ENCODE measurements at places on chromosomes 3 and 15.

GRCh38 chr3:46097691-46098241 is 70.5 kb upstream of the XCR1 start:
- no peak for DNase-seq

GRCh38 chr3:111472556-111472955 is 69.4 kb upstream of the CD96 start:
- DNase-seq = no peak

- DNase-seq = no peak
Observed at GRCh38 chr3:175404621-175405020, 545.5 kb downstream of the NAALADL2 start.

DNA sequence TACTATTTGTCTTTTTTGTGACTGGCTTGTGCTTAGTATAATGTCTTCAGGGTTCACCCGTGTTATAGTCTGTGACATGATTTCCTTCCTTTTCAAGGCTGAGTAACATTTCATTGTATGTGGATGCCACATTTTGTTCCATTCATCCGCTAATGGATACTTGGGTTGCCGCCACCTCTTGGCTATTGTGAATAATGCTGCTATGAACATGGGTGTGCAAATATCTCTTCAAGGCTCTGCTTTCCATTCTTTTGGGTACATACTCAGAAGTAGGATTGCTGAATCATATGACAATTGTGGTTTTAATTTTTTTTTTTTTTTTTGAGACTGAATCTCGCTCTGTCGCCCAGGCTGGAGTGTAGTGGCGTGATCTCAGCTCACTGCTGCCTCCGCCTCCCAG is 15.4 kb downstream of the CRTC3 start:
- DNase-seq = no peak

DNA sequence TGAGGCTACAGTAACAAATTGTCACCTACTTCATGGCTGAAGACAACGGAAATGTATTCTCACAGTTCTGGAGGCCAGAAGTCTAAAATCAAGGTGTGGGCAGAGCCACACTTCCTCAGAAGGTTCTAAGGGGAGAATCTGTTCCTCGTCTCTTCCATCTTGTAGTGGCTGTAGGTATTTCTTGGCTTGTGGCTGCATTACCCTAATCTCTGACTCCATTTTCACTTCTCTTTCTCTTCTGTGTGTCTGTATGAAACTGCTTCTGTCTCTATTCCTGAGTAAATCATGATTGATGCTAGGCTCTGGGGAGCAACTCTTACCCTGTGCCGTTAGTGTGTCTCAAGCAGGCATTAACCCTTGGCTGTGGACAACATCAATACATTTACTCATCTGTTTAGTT is 164.7 kb downstream of the SQOR start:
- DNase-seq = no peak

DNA sequence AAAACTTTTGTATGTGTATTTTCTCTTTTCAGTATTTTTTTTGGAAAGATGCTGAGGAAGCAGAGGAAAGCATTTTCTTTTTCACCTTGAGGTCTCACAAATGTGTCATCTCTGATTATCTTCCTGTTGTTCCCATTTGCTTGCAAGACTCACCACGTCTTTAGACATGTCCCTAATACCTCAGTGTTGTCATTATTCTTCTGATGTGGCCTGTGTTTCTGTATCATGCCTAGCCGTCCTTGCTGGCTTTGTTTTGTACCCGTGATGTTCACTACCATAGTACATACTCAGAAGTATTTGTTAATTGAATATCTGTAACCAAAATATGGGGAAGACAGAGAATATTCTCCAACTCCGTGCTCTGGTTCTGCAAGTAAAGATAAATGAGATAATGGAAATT is 5.0 kb upstream of the P2RY14 start:
- DNase-seq = no peak

GRCh38 chr3:135992072-135992471 is 26.5 kb downstream of the PPP2R3A start:
- DNase-seq = no peak

DNA sequence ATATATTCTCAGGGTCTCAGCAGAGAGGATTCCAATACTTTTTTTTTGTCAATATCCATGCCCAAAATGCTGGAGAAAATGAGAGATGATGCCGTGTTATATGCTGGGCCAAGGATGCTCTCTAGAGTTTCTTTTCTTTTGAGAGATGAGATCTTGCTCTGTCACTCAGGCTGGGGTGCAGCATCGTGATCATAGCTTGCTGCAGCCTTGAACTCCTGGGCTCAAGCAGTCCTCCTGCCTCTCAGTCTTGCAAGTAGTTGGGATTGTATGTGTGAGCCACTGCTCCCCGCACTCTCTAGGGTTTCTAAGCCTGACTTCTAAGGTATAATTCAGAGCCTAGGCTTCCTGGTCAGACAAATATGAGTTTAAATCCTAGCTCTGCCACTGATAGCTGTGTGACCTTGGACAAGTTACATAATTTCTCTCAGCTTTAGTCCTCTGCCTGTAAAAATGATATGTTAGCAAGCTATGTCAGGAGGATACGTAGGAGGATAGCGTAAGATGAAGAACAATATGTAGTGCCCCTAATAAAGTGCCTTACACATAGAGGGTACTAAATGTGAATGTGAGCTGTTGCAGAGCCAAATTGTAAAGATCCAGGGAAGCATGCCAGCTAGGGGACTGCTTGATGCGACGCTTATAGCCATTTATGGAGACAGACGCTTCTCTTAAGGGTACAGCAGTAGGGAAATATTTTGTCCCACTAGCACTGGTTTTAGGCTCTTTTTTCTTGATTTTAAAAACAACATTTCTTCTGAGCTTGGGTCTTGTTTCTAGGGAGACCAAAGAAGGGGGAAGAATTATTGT is 7.4 kb downstream of the STARD9 start:
- no peak for DNase-seq

GRCh38 chr15:71811036-71811736 is 832 bp downstream of the NR2E3 start:
- DNase-seq = no peak

DNA sequence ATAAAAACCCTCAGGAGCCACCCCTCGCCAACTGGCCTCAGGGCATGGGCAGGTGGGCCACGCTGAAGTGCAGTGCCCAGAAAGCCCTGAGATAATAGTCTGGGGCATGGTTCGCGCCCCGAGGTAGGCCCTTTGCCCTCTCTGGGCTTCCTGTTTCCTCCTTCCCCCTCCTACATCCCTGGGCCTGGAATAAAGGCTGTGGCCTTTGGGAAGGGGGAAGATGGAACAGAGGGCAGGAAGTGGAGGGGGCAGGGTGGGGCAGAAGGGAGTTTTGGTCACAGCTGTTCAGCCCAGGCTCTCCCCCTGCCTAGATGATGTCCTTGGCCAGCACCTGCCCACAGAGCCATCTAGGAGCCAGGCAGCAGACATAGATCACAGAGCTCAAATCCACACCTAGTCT is 11.3 kb downstream of the CSRNP1 start:
- no peak for DNase-seq

- no peak for DNase-seq
Observed at GRCh38 chr15:71055461-71055860, 59.8 kb upstream of the THSD4 start.

GRCh38 chr3:114318295-114318694 is 24.5 kb downstream of the TIGIT start:
- DNase-seq = no peak

GRCh38 chr15:83764201-83764838 is 110.4 kb downstream of the ADAMTSL3 start:
- no peak for DNase-seq

DNA sequence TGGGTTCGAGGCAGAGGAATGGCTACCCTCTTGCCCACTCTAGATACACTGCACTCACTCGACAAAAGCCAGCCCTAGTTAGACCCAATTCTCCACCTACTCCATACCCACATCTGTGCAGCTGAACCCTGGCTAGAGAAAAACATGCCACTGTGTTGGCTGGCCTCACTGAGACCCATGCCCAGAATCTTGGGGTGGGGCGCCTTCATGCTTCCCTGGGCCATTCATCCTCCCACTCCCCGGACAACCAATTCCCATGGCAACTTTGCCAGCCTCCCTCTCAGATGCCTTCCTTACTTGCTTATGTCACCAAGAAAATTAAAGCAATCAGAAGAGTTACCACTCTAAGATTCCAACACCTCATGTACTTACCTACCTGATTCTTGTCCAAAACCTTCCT is 9.2 kb upstream of the LIMD1 start:
- DNase-seq = no peak

GRCh38 chr15:70339571-70340493 is 242.1 kb upstream of the TLE3 start:
- DNase-seq = no peak

DNA sequence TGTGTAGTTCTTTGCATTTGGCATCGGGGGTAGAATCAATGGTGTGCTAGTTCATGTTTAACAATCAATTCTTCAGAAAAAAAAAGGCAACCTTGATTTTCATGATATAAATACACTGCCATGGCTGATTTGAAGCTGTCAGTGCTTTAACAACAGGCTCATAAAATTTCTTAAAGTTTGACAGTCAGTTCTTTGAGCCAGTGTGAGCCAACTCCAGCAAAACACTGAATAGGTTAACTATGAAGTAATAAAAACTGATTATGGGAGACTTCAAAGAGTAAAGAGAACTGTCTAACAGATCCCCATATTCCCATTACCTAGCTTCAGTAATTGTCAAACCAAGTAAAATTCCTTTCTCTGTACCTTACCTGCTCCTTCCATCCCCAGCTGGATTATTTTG is 241.7 kb upstream of the SUCLG2 start:
- DNase-seq = no peak

- no peak for DNase-seq
Observed at GRCh38 chr3:169659820-169660674, 3.5 kb downstream of the MECOM start.

GRCh38 chr3:131109156-131109555 is 82.5 kb downstream of the NEK11 start:
- no peak for DNase-seq

DNA sequence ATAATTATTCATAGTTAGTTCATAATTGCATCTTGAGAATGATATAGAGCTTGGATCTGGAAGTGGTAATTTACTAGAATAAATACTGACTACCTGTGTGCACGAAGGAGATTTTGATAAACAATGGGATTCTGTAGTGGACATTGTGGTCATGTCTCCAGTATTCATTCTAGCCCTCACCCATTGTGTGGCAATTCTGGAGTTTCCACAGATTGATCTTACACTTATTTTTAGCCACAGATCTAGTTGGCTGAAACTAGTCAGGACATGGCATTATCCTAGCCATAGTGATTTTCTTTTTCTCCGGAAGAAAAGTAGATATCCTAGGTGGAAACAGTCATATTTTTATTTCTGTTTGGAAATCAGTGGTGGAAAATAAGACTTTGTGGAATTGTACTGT is 833.1 kb downstream of the NAALADL2 start:
- DNase-seq = no peak

DNA sequence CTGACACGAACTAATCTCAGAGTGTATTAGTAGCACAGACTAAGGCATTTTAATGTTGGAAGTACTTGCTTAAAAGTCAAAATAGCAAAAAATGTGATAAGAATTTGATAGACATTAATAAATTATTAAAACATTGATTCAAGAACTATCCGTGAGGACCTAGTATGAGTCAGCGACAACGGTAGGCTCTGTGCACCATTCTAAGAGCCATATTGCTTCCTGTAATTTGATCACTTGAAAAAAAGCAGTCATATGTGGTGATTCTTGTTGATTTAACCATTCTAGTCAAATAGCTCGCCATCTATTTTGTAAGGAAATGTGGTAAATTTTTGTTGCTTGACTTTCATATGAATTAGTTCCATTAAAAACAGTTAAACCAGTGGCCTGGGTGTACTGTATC is 534.9 kb upstream of the ARRDC4 start:
- DNase-seq = no peak

DNA sequence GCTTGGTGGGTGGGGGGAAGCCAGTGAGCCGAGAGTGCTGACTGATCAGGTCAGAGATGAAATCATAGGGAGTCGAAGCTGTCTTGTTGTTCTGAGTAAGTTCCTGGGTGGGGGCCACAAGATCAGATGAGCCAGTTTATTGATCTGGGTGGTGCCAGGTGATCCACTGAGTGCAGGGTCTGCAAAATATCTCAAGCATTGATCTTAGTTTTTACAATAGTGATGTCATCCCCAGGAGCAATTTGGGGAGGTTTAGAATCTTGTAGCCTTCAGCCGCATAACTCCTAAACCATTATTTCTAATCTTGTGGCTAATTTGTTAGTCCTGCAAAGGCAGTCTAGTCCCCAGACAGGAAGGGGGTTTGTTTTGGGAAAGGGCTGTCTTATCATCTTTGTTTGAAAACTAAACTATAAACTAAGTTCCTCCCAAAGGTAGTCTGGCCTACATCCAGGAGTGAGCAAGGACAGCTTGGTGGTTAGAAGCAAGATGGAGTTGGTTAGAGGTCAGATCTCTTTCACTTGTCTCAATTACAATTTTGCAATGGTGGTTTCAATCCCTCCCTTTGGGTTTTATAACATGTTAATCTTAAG is 18.7 kb upstream of the MTMR14 start:
- DNase-seq = no peak

- no peak for DNase-seq
Observed at GRCh38 chr3:56937580-56937979, 122.9 kb upstream of the SPATA12 start.

DNA sequence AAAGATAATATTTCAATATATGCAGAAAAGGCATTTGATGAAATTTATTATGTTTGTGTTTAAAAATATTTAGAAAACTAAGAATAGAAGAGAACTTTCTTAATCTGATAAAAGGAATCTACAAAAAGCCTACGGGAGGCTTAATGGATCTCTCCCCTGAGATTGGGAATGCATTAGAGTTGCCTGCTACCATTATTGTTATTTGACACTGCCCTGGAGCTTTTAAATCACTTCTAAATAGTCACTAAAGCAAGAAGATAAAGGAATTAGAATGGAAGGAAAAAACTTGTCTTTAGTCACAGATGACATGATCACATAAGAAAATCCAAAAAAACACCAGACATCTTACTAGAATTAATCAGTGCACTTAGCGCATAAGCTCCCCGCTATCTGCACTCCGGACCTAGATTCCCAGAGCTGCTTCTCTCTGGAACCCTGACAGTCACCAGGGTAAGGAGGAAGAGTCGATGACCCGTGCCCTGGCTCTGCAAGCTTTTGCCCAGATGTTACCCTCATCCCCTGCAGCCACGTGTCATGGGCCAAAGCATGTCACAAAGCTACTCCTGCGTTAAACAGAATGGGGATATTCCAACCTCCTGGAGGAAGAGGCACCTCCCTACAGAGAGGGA is 97.1 kb downstream of the MINAR1 start:
- no peak for DNase-seq

- DNase-seq = no peak
Observed at GRCh38 chr15:67897646-67898339, 57.9 kb upstream of the RNU6-1 start.

Data from activated gamma-delta T cell (primary cell).